ENCODE measurements at places on chromosomes 6 and 20.

DNA sequence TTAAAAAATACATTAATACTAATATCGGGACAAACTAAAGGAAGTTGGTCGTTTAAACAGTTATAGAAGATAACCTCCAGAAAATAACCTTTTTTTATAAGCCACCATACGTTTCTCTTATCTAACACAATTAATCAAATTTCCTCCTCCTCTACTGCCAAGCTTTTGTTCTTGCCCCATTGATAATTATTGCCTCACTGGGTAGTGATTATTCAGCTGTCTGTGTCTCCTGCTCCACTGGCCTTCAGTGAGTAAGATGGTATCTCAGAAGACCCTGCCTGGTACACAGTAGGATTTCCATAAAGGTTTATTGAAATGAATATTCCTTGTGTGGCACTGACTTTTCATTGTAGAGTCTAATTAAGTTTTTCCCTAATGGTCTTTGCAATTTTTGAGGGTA, 165.5 kb upstream of the SCGN start:
- no peak for DNase-seq

GRCh38 chr6:36306375-36306774, 30.3 kb downstream of the BNIP5 start:
- DNase-seq = no peak

GRCh38 chr6:164294047-164294784, 879.7 kb downstream of the QKI start:
- no peak for DNase-seq

DNA sequence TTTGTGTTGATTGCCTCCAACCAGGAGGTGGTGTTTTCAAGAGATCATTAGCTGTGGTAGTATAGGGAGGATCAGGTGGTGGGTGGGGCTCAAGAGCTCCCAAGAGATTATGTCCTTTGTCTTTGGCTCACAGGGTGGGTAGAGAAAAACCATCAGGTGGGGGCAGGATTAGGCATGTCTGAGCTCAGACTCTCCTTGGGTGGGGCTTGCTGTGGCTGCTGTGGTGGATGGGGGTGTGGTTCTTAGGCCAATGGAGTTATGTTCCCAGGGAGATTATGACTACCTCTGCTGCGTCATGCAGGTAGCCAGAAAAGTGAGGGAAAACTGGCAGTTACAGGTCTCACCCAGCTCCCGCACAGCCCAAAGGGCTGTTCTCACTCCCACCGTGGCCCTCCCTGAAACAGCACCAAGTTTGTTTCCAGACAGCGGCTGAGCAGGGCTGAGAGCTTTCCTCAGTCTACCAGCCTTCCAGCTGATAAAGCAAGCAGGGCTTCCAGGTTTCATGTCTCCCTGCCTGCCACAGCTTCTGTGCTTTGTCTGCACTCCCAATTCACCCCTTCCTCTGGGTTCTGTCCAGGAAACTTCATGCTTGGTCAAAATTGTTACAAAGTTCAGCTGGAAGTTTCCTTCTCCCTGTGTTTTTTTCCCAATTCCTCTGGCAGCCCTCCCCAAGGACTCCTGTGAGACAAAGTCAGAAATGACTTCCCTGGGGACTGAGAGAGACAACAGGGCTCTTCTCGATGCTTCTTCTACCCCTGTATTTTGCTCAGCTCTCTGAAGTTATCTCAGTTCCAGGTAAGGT, 481.1 kb upstream of the MAN1A1 start:
- DNase-seq = no peak

DNA sequence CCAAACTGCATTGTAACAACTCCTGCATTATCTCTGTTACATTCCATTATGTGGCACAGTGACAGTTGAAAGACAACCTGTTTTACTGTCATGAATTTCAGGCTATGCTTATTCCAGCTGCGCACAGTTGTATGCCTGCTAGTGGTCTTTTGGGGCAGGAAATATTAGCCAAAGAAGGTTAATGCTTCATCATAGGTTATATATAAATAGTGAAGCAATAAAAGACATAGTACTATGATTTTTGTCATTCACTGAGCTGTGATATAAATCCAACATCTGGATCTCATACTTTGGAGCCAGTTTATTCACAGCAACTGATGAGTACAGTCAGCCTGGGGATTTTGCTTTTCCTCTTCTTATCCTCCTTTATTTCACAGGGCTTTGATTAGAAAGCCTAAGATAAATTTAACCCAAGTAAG, 55.6 kb downstream of the FILIP1 start:
- DNase-seq = no peak

- no peak for DNase-seq
These were observed 248.1 kb upstream of the FOXQ1 start for GRCh38 chr6:1063671-1064355.

DNA sequence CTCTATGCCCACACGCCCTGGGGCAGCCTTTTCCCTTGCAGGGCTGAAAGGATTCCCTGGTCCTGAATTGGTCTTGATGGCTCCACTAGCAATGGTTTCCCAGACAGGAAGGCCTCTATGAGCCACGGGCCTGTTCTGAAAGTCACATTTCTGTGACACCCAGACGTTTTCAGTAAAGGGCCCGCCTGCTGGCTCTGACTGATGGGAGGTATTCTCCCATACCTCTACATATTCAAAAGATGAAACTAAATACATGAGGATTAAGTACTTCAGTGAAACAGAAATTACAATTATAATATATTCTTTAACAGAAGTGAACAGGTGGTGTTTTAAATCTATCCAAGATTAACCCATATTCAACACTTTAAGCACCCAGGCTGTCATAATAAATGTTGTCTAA, 629.8 kb downstream of the CDH26 start:
- DNase-seq = no peak

All from thoracic aorta (tissue), 2 donors.